NB4 (cell line): ENCODE measurements at places on chromosomes 7 and 10.
A peak's percentile ranks its signal among the peaks of the same experiment; 100 is the strongest.

DNA sequence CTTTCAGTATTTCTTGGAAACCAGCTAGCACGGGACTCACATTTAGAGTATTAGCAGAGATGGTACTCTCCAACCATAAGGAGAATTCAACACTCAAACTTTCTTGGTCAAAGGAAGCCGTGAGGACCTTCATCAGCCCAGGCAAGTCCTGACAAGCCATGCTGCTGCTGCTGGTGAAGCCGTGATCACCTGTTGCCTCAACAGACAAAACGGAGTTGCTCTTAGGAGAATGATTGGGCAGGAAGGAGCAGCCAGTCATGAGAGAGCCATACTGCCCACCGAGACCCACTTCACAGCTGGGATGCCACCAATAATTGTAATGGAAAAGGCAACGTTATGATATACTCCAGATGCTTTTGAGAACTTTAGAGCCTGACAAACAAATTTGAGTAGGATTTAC lies 60.8 kb upstream of the PLPP4 start:
- DNase-seq, result no peak

GRCh38 chr10:17850501-17850900 lies 41.4 kb downstream of the MRC1 start:
- DNase-seq, result no peak

DNA sequence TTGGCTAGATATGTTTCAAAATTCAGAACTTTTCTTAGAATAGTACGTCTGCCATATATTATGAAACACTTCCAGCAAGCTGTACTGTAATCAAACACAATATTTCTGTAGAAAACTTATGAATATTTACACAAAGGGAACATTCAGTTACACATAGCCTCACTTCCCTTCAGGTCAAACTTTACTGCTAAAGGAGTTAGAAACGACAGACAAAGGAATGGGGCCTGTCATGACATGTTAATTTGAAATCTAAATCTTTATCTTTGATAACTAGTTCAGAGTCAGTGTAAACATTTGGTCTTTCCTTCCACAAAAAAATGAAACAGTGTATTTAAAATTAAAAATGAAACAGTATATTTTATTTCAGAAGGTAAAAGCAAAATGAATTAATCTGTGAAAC lies 1.0 kb upstream of the CROT start:
- DNase-seq, result peak; percentile 16

DNA sequence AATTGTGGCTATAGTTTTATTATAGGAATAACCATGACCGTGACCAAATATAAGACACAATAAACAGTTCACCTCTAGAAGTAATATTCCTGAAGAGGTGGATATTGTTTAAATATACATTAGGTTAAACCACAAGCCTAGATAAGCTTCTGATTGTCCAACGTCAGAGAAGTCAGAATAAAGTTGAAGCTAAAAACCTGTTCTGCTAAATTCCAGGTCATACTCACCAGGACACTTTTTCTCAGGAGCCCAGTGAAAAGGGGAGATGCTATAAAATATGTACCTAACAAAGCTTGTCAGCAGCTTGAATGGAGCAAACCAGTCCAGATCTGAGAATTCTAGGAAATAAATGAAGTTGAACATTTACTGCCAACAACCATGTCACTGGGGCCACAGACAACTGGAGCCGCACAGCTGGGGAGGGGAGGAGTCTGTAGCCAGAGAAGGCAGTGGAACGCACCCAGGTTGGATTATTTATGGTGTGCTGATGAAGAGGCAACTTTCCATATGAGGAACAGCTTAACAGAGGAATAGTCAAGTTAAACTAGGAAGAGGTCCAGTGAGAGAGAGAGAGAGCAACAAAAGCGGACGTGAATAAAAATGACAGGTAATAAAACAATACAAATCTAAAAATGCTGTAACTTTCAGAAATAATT lies 191.1 kb downstream of the ZNF438 start:
- DNase-seq, result no peak

GRCh38 chr7:30458311-30458710 lies 20.3 kb downstream of the NOD1 start:
- no peak for DNase-seq

DNA sequence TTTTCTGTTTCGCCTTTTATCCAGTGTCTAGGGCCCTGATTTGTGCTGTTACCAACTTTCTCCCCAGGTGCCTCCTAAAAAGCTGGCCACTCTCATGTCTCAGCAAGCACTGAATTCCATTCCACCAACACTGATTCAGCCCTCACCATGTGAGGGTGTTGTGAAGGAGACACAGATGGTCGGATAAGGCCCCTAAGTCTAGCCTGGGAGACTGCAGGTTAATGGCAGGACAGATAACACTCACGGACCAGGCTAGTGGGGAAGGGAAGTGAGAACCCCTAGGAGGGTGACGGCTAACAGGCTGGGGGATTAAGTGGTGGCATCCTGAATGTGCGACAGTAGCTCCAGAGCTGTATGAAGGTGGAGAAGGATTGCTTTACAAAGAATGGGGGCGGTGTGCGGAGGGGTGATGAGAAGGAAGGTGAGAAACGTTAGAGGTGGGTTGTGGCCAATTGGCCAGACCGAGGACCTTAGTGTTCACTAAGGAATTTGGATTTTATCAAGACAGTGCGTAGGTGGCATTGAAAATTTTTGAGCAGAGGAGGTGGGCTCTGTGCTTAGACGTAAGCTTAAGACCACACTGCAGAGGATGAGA lies 3.8 kb upstream of the DUSP5 start:
- DNase-seq, result no peak

DNA sequence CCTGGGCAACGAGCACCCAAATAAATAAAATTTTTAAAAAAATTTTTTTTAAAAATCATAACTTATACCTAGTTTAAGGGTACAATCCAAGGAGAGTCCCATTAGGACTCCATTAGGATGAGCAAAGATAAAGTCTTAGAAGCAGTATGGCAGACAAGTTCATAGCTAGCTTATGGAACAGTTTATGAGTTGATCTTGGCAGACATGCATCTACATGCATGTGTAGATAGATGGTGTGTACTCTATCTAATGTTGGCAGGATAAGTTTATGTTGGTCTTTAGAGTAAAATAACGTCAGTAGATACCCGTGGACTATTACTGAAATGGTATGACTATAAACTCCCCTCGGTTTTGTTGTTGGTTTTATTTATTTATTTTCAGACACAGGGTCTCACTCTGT lies 40.2 kb downstream of the NSUN6 start:
- no peak for DNase-seq

GRCh38 chr10:119500123-119500795 lies 42.3 kb downstream of the RGS10 start:
- DNase-seq, result no peak

DNA sequence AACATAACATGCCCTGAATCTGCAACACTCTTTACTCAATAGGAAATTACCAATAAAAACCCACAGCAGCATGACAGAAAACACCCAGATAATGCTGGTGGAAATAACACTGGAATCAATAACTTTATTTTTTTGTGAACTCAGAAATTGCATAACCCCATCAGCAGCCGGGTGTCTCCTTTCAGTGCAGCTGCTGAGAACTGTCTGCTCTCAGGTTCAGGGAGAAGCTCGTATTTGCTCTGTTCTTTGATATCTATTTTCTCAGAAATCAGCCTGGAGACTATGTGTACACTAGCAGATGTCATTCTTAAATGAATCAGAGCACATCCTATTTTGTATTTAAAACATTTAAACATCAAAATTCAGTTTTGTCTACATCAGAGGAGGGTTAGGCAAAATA lies 506.0 kb downstream of the POM121L12 start:
- no peak for DNase-seq

GRCh38 chr7:69786730-69787395 lies 188.6 kb downstream of the AUTS2 start:
- DNase-seq, result no peak

GRCh38 chr10:79980711-79981110 lies 31.8 kb upstream of the SFTPD start:
- DNase-seq, result no peak

- no peak for DNase-seq
These were observed 183.8 kb downstream of the SRPK2 start for GRCh38 chr7:105204953-105205352.

DNA sequence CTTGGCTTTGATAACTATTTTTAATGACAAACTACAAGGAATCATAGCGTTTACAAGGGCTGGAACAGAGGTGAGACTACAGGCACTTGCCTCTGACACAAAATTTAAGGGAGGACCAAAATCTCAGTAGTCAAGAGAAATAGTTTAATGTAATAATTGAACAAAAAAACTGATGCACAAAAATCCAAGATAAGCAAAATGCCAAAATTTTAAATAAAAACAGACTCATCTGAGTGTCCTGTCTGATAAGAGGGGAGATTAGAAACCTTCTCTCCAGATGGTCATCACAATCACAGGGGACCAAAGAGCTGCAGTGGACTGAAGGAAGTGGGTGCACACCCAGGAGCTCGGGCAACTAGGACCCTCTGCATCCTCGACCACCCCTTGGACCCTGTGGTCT lies 70.5 kb downstream of the PARD3 start:
- no peak for DNase-seq

- no peak for DNase-seq
These were observed 221.3 kb downstream of the SKIDA1 start for GRCh38 chr10:21304198-21304597.

- no peak for DNase-seq
These were observed 205.0 kb downstream of the FANK1 start for GRCh38 chr10:126101325-126101724.

GRCh38 chr7:55092975-55093373 lies 74.2 kb downstream of the EGFR start:
- DNase-seq, result no peak

DNA sequence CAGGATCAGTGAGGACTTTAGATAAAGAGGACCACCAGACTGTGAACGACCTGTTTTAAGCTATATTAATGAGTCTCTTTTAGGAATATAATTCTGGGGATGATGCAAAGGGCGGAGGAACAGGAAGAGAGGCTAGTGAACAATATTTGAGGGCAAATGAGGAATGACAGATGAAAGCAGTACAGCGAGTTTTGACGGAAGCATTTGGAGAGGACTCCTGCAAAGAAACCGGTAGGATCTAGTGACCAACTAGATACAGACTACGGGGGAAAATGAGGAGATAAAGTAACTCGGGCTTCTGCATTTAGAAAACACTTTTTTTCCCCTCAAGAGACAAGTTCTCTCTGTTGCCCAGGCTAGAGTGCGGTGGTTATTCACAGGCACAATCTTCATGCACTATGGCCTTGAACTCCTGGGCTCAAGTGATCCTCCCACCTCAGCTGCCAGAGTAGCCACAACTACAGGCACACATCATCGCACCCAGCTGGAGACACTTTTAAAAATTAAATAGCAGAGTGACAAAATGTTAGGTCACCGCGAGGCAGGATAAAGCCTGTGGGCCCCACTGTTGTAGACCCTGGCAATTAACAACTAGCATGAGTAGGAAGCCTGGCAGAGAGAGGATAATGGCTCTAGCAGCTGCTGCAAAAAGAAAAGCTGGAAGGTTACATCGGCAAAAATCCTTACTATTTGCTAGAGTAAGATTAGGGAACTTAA lies 143.2 kb downstream of the SRPK2 start:
- no peak for DNase-seq

DNA sequence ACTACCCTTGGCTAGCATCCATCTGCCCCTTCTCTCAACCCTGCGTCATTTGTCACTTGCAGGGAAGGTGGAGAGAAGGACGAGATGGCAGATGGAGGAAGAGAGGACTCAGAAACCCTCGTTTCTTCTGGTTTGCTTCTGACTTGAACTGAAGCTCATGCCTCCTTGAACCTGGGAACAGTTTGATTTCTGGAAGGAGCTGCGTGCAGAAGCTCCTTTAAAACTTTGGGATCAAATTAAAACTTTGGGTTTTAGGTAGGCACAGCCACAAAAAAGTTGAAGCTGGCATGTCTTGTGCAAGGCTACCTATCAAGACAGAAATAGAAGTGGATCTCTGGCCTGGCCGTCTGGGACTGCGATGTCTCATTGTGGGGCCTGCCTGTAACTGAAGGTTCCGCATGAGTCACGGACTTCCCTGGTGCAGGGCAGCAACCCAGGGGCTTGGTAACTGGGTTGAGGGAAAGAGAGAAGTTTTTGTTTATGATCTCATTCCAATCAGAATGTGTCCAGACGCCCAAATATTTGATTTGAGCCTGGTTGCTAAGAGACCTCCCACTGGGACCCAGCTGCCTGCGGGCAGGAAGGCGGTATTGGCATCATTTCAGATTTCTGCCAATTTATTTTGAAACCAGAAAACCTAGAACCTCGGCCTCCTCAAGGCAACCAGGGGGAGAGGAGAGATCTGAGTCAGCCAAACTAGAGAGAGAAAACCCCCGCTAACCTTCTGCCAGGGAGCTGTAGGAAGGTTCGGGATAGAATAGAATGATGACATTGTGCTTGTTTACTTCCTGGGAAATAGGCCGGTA lies 15.8 kb upstream of the CAMK1D start:
- peak; percentile 83 for DNase-seq

DNA sequence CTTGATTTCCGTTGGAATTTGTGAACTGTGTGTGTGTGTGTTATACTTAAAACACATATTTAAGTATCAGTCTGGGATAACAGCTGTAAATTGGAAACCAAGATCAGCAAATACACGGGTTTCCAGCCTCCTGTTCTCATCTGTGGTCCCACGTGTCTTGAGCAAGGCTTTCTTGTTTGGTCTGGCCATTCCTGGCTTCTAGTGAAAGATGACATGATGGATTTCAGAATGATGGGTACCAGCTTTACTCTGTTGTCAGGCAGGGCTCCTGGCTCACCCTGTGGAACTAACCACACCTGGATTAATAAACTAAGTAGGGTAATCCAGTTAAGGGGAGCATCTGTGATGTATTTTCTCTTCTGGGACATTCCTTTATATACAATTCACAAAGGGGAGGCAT lies 346.2 kb upstream of the AOAH start:
- no peak for DNase-seq

DNA sequence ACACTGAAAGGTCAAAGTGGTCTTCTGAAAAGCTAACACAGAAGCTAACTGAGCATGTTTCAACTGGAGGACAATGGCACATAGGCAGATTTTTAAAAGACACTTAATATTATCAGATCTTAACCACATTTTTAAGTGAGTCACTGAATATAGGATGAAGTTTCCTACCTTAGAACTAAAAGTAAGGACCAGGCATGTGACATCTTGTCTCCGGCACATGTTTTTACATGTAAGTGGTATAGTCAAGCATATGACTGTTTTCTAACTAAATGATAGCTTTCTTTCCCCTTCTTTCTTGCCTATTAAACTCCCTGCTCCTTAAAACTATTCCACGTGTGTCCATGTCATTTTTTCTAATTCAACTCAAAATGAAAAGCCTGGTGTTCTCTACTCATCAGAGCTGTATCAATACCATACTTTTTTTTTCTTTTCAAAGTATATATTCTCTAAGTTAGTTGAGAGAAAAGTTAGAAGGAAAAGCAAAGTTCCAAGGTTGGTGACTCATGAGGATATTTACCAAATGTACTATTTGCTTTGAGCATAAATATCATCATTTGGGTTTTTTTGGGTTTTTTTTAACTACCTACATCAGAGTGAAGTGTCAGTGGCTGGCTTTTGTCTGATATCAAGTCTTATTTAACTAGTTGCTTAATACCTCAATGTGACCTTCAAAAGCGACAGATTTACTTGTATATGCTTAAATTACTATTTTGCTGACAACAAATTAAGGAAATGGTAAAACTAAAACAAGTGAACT lies 127.5 kb downstream of the CRPPA start:
- DNase-seq, result no peak

GRCh38 chr7:94778711-94779459 lies 123.0 kb upstream of the SGCE start:
- DNase-seq, result no peak
